CD4-positive, alpha-beta T cell treated with Interleukin-6 at 100 ng/mL for 8 hours (primary cell): ENCODE measurements at places on chromosomes 3 and 15.

DNA sequence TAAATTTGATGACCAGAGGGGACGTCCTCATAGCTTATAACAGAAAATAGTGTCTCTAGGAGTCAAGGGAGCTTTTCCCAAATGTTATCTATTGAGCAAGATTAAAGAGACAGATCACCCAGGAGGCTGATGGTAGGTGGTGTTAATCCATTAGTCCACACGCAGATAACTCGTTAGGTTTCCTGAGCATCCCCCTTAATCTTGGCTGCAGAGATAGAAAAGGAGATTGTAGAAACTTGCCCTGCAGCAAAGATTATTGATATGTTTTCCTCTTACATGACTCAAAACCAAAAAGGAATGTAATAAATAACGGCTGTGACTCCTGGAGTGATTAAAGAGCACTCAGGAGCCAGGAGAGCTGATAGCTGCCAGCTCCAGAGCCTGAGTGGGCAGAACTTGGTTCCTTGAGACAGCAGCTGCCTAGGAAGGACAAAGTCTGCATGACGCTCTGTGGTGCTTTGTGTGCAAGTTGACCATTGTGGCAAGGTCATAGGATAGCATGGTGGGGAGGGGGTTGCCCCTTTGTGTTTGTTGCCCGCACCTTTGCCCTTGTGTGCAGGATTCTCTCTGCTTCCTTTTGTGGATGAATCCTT, 234.8 kb downstream of the PTPRG start:
- no peak for DNase-seq

DNA sequence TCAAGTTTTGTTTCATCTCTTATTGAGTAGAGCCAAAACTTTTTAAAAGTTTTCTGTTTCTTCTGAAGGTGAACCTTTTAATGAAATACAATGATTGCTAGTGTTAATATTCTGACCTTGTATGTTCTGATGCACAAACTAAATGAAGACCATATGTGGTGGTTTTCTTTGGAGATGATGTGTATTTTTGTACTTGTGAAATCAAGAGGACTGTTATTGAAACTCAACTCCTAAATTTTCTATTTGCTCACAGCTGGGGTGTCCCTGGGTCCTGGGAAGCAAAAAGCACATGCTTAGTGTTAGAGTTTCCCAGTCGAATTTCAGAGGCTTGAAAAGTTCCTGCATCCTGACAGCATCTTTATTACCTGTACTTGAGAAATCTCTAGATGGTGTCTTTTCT, 1185.8 kb upstream of the ALCAM start:
- no peak for DNase-seq

GRCh38 chr3:153144071-153144470, 18.0 kb upstream of the RAP2B start:
- DNase-seq = no peak

DNA sequence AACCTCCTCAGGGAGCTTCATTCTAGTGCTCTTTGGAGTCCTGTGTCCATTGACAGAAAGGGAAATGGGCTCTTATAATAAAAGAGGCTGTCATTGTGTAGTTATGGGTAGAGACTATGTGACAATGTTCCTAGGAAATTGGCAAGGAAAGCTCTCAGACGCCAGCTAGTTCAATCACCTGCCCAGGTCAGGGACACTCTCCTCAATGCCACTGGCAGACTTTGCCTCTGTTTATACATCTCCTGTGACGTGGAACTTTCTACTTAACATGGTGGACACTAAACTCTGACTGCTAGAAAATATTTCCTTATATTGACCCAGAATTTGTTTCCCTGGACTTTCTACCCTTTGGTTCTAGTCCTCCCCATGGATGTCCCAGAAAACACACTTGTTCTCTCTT, 2.8 kb downstream of the EFCAB12 start:
- no peak for DNase-seq

DNA sequence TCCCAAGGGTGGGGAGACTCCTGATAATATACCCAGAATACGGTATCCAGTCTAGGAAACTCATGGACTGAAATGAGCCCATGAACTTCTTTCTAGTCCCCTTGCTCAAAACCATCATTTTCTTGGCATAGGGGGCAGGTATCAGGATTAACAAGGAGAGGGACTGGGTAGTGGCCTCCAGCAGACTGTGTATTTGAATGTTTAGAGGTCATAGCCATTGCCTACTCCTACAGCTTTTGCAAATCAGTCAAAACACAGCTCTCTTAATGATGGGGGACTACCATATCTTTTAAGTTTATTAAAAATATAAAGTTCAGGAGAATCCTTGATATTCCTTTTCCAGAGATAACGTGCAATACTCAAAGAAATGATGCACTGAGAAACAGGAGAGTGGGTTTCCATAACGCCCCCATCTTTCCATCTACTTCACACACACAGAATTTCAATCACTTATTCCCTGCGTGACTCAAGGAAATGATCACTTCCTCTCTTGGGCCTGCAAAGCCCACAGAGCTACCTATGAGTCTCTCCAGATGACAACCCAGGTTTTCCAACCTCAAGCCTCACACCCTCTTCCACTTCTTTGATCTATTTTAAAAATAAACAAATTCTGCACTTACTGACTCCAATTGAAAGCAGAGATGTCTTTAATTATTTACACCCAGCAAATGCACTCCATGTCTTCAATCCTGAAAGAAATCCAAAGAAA, 584.0 kb upstream of the LMCD1 start:
- no peak for DNase-seq
